ENCODE measurements at places on chromosomes 16 and 17.

DNA sequence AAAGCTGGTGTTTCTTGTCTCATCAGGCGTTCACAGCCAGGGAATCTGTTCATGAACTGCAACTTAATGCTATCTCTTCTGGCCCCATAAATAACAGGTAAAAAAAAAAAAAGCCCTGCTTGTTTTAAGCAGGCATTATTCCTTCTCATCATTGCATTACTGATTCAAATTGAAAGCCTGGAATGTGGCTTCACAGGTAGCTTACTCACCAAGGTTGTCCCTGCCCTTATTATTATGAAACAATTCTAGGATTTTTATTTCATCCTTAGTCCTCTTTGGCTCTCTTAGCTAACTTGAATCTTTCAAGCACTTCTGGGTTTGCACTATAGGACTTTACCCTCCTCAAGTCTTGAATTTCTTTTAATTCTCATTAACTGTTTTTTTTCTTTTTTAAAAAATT, 113.3 kb downstream of the CNTNAP4 start:
- no peaks in the 10 kb centered on the region for H3K27me3 ChIP-seq
- no peak overlapping the region for H3K4me3 ChIP-seq
- H3K4me1 ChIP-seq: no peaks in the 10 kb centered on the region
- no peak overlapping the region for H3K27ac ChIP-seq

- H3K27me3 ChIP-seq: no peaks in the 10 kb centered on the region
- no peaks in the 10 kb centered on the region for H3K36me3 ChIP-seq
- peaks cover 23% of the 10 kb centered on the region for H3K4me1 ChIP-seq
- no peak overlapping the region for H3K27ac ChIP-seq
Observed at GRCh38 chr16:12095275-12096156, 119.0 kb downstream of the SNX29 start.

GRCh38 chr17:4539025-4539424, 16.2 kb downstream of the MYBBP1A start:
- H3K4me3 ChIP-seq: no peak overlapping the region
- no peak for DNase-seq
- no peak overlapping the region for H3K27ac ChIP-seq
- peaks cover 50% of the 10 kb centered on the region for H3K36me3 ChIP-seq
- H3K4me1 ChIP-seq: peaks cover 18% of the 10 kb centered on the region

GRCh38 chr17:7613769-7614424, 800 bp downstream of the FXR2 start:
- no peaks in the 10 kb centered on the region for H3K36me3 ChIP-seq
- no peaks in the 10 kb centered on the region for H3K27me3 ChIP-seq

DNA sequence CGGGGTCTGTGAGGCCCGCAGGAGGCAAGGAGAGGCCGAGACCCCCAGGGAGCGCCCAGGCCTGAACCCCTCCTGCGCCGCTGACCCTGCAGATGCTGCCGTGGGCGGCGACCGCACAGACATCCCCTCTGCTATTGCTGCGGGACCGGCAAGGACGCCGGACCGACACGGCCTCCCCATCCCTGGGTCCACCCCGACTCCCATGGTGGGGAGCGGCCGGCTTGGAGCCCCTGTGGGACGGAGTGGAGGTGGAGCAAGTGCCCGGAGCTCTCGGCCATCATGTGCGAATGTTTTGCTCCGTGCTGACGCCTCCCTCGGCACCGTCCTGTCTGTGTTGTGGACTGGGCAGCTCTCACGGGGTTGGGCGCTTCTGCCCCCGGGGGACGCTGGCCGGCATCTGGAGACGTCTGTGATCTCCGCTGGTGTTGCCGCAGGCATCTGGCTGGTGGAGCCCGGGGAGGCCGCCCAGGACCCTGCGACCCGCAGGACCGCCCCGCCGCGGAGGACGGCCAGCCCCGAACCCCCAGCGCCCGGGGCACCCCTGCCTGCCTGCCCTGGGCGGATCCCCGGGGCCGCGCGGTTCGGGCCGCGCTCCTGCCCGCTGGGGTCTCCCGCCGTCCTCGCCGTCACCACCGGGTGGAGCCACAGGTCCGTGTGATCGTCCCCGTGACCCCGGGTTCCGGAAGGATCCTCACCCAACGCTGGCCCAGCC, 12.8 kb upstream of the GNG13 start:
- H3K27me3 ChIP-seq: no peaks in the 10 kb centered on the region
- no peak overlapping the region for H3K27ac ChIP-seq
- no peak for DNase-seq
- H3K4me1 ChIP-seq: peaks cover 10% of the 10 kb centered on the region
- H3K4me3 ChIP-seq: no peak overlapping the region

GRCh38 chr17:78873519-78874340, 29.3 kb downstream of the CEP295NL start:
- peaks cover 18% of the 10 kb centered on the region for H3K36me3 ChIP-seq
- H3K4me1 ChIP-seq: peaks cover 40% of the 10 kb centered on the region
- no peak for DNase-seq
- no peak overlapping the region for H3K4me3 ChIP-seq
- no peak overlapping the region for H3K27ac ChIP-seq
- H3K27me3 ChIP-seq: no peaks in the 10 kb centered on the region

GRCh38 chr16:86556576-86556975, 1.5 kb upstream of the MTHFSD start:
- peaks cover 5% of the 10 kb centered on the region for H3K4me1 ChIP-seq
- no peak overlapping the region for H3K27ac ChIP-seq
- no peak for DNase-seq
- peaks cover 7% of the 10 kb centered on the region for H3K36me3 ChIP-seq

DNA sequence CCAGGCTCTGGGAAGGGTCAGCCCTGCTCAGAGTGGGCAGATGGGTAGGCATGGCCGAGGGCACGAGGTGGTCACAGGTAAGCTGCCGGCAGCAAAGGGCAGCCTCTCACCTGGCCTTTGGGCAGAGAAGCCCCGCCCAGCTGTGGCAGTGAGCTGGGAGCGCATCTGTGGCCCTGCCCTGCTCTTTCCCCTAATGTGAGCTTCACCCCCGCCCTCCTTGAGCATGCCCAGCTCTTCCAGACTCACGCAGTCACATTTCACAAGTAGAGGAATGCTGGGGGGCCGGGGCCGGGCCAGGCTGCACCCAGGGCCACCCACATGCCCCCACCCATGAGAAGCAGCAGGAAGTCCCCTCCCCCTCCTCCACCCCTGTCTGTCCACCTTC, 40.7 kb upstream of the SLC38A10 start:
- no peak overlapping the region for H3K4me3 ChIP-seq
- no peaks in the 10 kb centered on the region for H3K36me3 ChIP-seq
- H3K4me1 ChIP-seq: peaks cover 15% of the 10 kb centered on the region
- peak; percentile 56 for DNase-seq
